Mesothelial cell of epicardium (in vitro differentiated cells): ENCODE measurements at places on chromosomes 16 and 17.

GRCh38 chr16:66473051-66473571 is 46.0 kb downstream of the BEAN1 start:
- DNase-seq = no peak

- DNase-seq = no peak
These were observed 1.8 kb upstream of the CBFA2T3 start for GRCh38 chr16:88978608-88979346.

DNA sequence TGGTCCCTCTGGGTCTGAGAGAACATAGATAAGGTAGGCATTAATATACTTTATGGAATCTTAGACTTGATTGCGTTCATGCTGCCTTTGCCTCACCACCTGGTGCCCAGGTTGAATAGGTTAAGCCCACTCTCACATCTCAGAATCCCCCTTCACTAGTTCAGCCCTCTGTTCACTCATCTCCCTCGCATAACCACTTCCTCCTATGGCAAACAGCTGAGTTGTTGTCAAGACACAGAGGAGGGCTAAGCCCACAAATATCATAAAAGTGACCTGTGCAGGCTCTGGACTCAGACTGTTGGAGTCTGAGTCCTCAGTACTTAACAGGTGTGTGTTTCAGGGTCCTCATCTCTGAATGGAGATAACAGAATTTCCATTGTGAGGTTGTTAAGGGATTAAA is 55.7 kb downstream of the GOSR1 start:
- DNase-seq = no peak

GRCh38 chr17:7486181-7486580 is 2.0 kb downstream of the POLR2A start:
- DNase-seq = no peak

GRCh38 chr17:181245-182049 is at the start of gene DOC2B:
Gene DOC2B, minus strand, starts transcription at chr17:181650. Its CDS starts 171 bp downstream, at chr17:181479.
- peak; percentile 67 for DNase-seq

DNA sequence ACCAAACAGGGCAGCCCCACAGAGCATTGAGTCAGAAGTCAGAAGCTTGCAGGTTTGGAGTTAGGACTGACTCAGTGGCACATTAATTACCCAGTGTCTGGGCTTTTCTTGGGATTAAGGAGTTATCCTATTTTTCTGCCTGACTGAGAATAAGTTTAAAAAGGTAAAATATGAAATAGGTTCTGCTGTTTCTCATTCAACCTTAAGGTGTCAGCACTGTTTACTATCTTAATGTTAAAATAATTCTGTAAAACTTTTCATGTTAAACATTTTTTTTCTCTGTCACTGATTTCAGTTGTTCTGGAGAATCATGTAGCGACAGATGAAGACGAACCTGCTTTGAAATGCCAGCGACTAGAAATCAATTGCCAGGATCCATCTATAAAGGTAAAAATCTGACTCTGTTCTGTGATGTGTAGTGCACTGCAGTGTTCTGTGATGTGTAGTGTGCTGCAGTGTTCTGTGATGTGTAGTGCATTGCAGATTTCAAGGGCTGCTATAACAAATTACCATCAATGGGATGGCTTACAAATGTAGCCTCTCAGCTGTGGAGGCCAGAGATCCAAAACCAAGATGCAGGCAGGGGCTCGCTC is 128.0 kb downstream of the LAT start:
- DNase-seq = no peak

GRCh38 chr16:19329932-19330331 is 44.4 kb downstream of the CLEC19A start:
- DNase-seq = no peak

DNA sequence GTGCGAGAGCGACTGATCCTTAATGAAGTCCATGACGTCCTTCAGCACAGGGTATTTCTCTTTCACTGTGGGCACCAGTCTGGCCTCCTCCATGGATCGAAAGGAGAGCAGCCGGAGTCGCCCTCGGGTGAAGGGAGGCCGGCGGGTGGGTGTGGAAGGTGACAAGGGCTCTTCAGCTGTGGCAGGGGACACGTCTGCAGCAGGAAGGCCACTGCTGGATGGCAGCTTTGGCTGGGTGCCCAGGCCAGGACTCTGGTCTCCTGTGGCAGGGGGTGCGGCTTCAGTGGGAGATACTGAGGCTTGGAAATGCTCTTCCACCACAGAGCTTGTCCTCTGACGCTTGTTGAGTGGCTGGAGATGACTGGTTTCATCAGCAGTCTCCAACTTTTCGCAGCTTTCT is 78.5 kb downstream of the ZZEF1 start:
- DNase-seq = no peak

GRCh38 chr17:64628641-64629040 is 33.5 kb downstream of the SMURF2 start:
- no peak for DNase-seq

DNA sequence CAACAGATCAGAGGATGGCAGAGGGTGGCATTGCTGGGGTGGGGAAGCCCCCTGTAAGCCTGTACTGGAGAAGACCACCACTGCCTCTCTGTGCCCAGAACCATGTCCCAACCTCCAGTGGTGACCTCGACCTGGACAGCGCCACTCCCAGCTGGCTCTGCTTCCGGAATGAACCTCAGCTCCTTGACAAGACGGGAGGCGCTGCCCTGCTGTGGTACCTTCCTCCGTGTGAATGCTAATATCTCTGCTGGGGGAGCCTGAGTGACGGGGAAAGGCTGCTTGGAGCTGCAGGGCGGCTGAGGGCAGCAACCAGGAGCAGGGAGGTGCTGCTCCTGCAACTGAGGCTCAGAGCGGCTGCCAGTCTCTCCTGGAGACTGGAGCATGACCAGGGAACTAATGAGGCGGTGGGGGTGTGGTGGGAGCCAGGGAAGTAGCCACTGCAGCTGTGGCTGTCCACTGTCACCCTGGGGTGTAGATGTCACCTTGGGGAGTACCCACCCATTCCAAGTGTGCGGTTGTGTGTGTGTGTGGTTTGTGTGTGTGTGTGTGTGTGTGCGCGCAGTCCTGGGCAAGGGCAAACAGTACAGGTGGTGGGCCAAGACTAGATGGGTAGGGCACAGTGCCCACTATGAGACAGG is 6.2 kb downstream of the PRCD start:
- no peak for DNase-seq

DNA sequence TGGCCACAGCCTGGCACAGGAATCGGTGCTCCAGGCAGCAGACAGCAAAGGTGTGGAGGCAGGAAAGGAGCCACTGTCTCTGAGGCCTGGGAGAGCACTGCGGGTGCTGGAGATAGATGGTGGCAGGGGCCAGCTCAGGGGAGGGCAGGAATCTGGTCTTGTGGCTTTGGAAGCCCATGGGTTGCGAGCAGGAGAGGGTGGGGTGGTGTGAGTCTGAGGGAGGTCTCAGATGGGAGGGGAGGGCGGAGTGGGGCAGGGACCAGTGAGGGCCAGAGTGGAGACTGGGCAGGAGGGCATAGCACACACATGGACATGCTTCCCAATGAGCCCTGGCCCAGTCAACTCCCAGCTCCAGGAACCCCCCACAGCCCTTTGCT is 70.1 kb downstream of the SREBF1 start:
- DNase-seq = no peak

DNA sequence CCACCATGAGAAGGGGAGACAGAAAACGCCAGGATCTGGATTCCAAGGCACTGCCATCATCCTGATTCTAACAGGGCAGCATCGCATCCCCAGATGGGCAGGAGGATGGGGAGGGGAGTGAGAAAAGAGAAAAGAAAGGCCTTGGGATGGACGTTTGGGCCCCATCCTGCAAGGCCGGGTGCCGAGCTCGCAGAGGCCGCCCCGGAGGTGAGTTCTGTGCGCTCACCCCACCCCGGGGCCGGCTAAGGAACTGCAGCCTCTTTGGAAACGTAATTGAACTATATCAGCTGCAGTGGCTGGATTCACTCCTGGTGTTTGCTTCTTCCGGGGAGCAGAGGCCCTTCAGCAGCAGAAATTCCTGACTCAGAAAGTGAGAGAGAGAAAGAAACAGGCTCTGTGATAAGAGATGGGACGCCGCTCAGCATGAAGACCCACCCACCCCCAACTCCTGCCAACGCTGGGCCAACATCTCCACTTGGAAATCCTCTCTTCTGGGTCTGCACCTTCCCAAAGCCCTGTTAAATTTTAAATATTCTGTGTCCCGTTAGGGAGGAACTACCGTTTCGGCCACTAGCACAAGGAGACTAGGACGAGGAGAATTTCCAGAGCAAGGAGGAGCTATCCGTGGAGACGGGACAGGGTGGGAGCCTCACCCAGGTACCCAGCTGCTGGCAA is 8.5 kb upstream of the SSTR2 start:
- DNase-seq = peak; percentile 79

GRCh38 chr16:89373355-89374110 is 116.8 kb downstream of the ANKRD11 start:
- no peak for DNase-seq

DNA sequence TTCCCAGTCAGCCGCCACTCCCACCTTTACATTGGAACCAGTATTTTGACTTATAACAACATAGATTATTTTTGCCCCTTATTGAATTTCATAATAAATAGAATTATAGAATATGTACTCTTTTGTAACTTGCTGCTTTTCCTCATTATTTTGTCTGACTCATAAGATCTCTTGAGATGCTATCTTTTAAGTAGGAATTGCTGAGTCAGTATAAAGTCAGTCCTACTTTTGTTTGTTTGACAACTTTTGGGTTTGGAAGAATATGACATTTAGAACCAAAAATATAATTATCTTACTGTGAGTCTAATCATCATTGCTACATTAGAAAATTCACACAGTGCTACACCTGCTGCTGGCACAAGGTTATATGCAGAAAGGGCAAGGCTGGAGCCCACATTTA is 69.7 kb downstream of the STXBP4 start:
- DNase-seq = no peak

GRCh38 chr17:70968302-70968701 is 799.0 kb downstream of the KCNJ2 start:
- DNase-seq = no peak

DNA sequence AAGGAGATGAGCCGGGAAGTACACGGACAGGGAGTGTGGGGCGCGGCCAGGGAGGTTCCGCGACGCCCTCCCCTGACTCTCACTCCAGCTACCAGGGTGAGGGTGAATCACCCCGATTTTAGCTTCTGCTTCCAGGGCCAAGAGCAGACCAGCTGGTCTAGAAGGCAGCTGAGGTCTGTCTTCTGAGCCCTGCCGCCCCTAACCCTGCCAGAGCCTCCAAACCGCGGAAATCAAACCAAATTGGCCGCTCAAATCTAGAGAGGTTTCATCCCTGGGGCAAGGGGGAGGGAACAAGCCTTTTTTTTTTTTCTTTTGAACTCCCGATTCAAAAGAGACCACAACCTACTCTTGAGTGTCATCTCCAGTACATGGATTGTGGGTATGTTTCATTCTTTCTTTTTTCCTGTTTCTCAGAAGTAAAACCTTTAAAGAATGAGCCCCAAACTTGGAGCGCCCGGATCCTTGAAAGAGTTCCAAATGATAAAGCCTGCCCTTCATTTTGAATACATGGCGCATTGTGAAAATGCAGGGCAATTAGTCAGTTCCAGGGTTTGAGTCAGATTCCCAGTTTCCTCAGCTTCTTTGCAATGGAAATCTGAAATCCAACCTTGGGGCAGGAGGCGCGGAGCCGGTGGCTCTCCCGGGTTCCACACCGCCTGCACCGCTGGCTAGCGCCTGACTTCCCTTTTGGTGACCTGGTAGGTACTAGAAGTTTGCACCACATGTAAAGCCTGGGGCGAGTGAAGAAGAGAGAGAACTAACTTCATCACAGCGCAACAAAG is 16.5 kb upstream of the ZFHX3 start:
- no peak for DNase-seq

DNA sequence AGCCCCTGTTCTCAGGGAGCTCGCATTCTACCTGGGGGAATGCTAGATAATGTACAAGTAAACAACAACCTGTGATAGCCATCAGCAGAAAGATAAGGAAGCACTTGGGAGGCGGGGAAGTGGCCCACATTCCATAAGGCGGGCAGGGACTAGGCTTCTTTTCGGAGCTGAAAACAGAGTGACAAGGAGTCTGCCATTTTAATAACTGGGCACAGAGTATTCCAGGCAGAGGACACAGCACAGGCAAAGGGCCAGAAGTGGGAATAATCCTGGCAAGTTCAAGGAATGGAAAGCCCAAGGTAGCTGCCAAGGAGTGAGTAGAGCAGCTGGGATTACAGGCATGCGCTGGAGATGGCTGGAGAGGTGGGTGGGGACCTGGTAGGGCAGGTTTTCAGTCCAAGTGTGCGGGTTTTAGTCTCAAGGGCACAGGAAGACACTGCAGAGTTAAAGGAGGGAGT is 24.3 kb downstream of the USP43 start:
- peak; percentile 31 for DNase-seq

GRCh38 chr16:16048904-16049582 is 99.6 kb downstream of the ABCC1 start:
- DNase-seq = no peak

GRCh38 chr16:47916266-47916665 is 239.5 kb downstream of the ABCC12 start:
- no peak for DNase-seq

DNA sequence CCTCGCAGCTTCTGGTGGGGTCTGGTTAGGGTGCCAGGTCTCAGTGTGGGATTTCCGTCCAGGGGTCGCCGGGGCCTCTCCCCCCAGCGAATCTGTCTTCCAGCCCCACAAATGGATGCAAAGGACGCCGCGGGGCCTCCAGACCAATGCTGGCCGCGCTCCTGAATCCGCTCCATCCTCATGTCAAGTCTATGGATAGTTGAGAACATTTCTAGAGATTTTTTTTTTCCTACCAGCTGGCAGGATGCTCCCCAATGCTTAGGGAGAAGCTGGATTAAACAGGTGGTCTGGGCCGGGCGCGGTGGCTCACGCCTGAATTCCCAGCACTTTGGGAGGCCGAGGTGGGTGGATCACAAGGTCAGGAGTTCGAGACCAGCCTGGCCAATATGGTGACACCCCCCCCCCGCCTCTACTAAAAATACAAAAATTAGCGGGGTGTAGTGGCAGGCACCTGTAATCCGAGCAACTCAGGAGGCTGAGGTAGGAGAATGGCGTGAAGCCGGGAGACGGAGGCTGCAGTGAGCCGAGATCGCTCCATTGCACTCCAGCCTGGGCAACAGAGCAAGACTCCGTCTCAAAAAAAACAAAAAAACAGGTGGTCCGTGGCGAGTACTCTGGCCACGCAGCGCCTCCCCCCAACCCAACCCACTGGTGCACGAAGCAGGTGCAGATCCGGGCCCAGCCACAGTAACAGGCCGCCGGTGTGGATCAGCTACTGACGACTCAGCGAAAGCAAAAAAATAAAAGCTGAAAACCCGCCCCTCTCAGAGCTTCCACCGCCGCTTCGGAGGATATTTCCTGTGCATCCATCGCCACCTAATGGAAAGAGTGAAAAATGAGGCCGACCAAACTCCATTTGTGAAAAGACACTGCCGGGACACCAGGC is 1.1 kb upstream of the NXN start:
- peak; percentile 57 for DNase-seq
